Kidney glomerular epithelial cell (primary cell): ENCODE measurements at places on chromosomes 1 and 21.

DNA sequence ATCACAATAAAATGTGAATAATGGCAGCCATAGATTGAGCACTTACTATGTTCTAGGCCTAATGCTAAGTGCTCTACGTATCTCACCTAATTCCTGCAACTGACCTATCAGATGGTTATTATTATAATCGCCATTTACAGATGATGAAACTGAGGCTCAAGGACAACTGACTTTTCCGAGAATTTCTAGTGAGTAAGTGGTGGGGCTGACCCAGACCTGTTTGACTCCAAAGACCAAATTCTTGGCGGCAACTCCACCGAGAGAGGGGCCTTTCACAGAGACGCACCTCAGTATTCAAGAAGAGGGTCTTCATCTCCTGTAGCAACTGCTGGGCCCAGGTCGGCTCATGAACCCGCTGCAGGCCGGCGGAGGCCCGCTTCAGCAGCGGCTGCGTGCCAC is 573 bp downstream of the TMEM234 start:
- DNase-seq, result no peak

GRCh38 chr1:239361403-239361802 is 25.0 kb upstream of the CHRM3 start:
- DNase-seq, result peak; percentile 20

- DNase-seq, result no peak
Measured at GRCh38 chr1:168627370-168627769, 51.0 kb downstream of the XCL1 start.

GRCh38 chr1:158422212-158422611 is 3.8 kb downstream of the OR10K2 start:
- no peak for DNase-seq

DNA sequence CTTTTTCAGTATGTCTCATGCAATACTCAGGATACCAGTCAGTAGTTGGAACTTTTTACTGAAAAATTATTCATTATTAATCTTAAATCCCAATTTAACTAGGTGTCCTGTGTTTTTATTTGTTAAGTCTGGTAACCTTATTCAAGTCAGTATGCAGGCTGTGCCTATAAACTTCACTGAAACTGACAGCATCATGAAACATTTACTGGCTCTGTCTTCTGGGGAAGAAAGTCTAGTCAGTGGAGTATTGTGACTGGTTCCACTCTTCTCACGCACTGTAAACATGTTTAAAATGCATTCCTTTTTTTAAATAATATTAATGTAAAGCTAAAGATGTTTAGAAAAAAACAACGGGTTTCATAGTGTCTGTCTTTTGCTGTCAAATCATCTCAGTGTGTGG is 739.7 kb downstream of the LTN1 start:
- no peak for DNase-seq

DNA sequence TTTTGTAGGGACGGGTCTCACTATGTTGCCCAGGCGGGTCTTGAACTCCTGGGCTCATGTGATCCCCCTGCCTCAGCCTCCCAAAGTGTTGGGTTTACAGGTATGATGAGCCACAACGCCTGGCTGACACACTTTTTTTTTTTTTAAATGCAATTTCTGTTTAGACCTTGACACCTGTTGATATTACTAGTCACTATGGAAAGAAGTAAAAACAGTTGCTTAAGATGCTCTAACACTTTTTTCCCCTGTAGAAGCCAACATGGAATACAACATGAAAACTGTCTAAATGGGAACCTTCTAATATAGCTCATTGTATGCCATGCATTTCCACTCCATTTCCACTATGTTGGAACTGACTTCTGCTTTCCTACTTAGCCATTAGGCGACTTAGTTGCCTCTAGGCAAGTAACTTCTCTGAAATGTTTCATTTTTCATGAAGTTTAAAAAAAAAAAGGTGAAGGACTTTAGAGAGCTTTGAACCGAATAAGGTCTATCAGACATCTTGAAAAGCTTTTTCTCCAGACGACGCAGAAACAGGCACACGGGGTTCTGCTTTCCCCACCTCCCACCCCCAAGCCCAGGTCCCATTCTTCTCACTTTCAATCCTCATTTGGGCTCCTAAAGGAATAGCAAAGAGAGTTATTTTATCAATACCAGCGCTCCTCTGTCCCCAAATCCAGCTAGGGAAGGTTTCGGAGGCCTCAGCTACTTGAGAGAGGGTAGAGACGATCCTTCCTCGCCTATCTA is 648 bp upstream of the DR1 start:
- peak; percentile 57 for DNase-seq

DNA sequence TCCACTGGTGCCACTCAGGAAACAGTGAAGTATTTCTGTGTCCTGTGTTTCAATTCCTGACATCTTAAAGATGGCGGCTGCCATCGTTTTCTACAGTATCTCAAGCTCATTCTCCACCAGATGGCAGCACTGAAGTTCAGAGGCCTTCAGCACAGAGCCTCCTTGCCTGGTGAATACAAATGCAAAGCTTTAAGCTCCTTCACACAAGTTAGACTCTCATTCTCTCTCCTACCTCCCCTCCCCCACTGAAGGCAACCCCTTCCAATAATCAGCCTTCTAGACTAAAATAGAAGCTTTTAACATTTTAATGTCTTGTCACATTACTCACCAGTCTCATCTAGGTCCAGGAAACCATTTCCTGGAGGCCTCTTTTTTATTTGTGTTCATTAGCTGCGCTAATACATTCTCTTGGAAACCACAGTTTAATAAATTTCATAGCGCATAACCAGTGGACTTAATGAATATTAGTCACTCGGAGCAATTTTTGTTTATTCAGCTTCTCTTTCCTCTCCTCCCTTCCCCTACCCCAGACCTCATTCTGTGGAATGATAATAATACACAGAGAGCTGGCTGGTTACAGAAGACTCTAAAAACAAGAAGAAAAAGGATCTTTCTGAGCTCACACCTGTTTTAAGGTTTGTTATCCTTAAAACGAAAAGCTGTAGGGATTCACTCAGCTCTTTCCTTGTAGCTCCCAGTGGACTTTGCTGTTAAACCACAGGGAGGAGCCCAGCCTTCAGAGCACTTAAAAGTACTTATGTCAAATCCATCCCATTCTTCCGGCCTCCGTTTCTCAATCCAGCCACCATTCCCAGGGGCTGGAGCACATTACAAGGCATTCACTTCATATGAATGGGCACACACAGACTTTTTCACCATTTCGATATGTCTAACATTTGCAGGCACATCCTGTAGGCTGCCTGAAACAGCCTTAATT is 384.9 kb downstream of the HLX start:
- DNase-seq, result peak; percentile 66

GRCh38 chr1:8777867-8778266 is 39.6 kb downstream of the RERE start:
- DNase-seq, result no peak

GRCh38 chr1:31848381-31848897 is 32.6 kb upstream of the SPOCD1 start:
- no peak for DNase-seq

DNA sequence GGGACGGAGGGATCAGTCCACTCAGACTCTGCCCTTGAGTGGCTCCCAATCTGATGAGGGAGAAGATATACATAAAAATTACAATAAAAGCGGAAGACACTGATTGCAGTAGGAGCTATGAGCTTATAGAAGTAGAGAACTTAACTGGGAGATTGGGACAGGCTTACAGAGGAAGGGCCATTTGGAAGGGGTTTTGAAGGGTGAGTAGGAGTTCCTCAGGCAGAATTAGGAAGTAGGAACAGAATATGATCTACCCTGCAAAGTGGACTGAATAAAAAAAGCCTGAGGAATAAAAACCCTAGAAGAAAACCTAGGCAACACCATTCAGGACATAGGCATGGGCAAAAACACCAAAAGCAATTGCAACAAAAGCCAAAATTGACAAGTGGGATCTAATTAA is 9.2 kb upstream of the WASF2 start:
- no peak for DNase-seq

DNA sequence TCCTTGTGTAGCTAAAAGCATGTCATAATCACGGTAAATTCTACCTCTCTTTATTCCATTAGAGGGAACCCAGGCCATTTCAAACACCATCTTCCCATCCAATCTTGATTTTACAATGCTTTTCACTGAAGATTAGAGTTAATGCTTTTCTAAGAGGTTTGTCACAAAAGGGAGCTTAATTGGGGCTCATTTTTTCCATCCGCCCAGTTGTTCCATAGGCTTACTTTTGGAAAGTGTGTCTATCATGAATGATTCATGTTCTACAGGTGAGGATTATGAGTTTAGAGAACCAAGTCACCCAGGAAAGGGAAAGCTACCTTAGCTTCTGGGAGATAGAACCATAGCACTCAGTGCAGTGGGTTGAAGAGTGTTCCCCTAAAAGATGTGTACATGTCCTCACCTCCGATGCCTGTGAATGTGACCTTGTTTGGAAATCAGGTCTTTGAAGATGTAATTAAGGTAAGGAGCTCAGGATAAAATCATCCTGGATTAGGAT is 286.9 kb upstream of the RUNX1 start:
- no peak for DNase-seq

- DNase-seq, result no peak
Measured at GRCh38 chr1:11985851-11986250, 5.6 kb downstream of the MFN2 start.

- no peak for DNase-seq
Measured at GRCh38 chr1:247334378-247335133, 2.9 kb upstream of the ZNF496 start.

DNA sequence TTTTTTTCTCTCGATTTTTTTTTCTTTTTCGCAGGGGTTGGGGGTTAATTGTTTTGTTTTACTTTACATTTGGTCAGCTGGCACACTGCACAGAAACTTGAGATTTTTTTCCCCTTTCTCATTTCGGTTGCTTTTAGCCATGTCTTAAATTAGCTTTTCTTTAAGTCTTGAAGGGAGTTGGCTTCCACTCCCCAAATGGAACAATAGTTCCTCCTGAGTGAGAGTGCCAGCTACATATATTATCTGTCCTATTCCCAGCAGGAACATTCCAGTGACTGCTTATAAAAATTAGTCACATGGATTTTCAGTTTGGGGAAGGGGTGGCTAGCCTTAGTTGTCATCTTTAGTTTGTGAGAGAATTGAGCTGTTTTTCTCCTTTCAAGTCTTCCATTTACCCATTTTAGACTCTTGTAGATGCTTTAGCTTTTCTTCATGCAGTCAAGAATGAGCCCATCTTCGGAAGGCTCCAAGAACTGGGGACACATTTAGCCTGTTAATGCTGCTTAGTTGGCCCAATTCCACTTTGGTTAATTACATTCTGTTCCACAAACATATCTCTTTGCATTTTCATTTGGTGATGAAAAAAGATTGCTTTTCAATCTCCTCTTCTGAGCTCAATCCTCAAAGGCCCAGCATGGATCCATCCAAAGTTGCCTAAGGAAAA is 510.1 kb upstream of the CXADR start:
- DNase-seq, result no peak

DNA sequence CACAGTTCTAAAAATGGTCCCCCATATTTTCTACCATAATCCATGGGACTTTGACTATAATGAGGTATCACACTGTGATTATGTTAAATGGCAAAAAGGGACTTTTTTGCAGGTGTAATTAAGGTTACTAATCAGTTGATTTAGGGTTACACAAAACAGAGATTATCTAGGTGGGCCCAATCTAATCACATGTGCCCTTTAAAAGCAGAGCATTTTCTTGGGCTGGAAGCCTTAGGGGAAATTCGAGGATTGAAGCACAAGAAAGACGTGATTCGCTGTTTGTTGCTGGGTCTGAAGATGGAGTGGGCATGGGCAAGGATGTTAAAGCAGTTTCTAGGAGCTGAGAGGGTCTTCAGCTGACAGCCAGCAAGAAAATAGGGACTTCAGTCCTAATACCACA is 13.4 kb downstream of the RAVER2 start:
- no peak for DNase-seq

- no peak for DNase-seq
Measured at GRCh38 chr1:27527890-27528817, 38.2 kb upstream of the WASF2 start.

DNA sequence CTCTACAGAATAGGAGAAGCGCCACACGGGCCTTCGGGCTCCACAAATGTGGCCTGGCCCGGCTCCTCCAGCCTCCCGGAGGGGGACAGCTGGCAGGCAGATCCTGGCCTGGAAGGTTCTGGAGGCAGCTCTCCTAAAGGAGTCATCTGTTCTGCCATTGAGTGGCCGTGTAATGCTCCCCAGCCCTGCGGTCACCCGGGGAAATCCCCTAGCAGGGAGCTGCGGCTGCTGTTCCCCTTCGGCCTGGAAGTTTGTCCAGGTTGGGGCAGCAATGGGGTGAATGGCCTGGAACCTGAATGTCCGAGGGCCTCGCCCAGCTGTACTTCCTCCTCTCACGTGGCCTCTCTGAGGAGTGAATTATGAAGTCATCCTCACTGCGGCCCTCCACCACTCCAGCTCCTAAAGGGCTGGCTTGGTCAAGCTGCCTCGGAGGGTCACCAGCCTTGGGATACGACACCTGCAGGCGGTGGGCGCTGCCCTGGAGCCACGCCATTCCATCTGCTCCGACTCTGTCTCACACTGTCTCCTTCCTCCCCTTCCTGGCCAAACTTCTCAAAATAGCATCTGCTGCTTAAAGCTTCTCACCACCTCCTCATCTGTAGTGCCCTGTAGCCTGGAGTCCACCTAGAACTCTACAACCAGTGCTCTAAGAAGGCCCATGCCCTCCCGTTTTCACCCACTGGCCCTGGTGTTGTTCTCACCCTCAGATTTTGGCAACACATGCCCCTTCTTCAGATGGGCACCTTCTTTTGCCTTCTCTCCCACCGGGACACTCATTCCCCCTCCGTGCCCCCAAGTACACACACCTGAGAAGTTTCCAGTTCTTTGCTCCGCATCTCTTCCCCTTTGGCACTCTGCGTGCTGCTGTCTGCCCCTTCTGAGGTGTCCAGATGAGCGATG is 54.4 kb upstream of the TMPRSS2 start:
- DNase-seq, result no peak

DNA sequence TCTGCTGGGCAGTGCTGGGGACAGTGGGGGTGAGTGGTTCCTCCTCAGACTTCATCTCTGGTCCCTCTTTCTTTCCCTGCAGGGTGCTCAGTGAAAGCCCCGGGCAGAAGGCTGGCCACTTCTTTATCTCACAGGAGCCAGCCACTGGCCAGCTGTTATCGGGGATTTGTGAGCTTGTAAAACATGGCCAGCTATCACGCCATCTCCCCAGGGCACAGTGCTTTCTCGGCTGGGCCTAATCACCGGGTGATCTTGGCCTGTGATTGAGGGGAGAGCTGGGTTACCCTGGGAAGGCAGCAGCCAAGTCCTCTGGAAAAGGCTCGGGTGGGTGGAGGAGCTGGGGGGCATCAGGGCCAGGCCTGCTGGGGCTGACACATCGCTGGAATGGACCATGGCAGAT is 83.0 kb downstream of the IGSF21 start:
- DNase-seq, result no peak
